NCI-H2227 treated with DMSO at 0.1 percent for 48 hours (cell line): ENCODE measurements at places on chromosomes 5 and 9.

GRCh38 chr5:170843870-170844269 lies 17.9 kb upstream of the RANBP17 start:
- DNase-seq: no peak

DNA sequence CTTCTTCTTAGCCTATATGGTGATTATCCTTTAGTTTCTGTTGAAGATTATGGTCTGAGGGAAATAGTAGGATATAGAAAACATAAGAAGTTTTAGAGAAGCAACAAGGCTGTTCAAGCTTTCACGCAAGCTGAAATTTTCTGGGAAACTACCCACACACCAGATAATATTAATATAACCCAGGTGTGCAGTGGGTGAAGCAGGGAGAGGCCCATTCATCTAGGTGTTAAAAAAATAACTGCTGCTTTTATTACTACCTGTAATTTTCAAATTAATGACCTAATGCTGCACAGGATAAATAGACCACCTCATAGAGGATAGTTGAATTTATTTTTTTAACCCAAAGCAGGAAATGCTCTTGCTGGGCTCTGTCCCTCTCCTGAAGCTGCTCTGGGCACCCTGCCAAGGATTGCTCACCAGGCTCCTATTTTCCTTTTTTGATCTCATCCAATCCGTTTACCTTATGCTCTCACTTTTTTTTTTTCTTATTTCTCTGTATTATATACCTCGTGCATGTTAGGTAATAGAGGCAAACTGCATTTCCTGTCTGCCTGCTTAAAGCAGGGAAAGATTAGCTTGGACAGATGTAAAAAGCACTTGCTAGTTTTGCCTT lies 124.3 kb upstream of the SLC12A2 start:
- DNase-seq: peak; percentile 47

GRCh38 chr9:109471475-109472393 lies 26.4 kb downstream of the PTPN3 start:
- no peak for DNase-seq

DNA sequence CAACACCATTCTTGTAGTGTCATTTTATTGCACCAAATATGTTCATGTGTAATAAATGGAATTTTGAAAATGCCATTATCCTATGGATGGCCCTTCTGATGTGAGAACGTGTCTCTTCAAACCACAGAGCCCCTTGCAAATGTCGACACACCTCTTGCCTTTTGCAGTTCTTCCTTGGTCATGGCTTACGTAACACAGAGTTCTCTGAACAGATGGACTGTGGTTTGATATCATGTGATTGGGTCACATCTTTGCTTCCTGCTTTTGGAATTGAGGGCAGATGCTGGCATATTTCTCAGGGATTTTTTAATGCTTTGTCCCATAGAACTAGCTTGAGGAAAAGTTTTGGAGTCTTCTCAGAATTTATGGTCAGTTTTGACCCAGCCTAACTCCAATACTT lies 4.6 kb downstream of the TGFBR1 start:
- DNase-seq: no peak

DNA sequence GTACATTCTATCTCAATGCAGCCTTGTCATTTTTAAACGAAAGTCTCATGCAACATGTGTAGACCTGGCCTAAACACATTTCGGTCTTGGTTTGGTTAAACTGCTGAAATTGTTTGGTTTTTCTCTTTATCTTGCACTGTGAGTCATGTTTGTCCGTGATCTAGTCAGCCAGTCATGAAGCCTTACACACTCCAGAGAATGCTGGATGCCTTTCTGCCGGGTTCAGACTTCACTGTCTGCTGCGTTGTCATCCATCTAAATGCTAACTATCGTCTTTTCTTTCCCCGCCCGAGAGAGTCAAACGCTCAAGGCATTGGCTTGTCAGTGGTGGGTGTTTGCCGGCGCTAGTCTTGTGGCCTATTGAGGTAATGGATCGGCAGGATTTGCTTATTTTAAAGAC lies 1194.6 kb upstream of the WWC1 start:
- DNase-seq: no peak

- DNase-seq: no peak
Measured at GRCh38 chr5:64680289-64680688, 10.0 kb upstream of the SHISAL2B start.

- no peak for DNase-seq
Measured at GRCh38 chr5:84181093-84181492, 203.6 kb downstream of the EDIL3 start.

DNA sequence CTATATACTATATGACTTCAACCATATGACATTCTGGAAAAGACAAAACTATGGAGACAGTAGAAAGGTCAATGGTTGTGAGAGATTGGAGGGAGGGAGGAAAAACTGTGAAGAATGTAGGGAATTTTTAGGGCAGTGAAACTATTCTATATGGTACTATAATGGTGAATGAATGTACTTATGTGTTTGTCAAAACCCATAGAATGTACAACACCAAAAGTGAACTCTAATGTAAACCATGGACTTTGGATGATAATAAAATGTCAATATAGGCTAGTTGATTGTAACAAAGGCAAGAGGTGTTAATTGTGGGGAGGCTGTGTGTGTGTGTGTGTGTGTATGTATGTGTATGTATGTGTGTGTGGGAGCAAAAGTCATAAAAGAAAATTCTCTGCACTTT lies 10.8 kb upstream of the STOM start:
- DNase-seq: no peak

DNA sequence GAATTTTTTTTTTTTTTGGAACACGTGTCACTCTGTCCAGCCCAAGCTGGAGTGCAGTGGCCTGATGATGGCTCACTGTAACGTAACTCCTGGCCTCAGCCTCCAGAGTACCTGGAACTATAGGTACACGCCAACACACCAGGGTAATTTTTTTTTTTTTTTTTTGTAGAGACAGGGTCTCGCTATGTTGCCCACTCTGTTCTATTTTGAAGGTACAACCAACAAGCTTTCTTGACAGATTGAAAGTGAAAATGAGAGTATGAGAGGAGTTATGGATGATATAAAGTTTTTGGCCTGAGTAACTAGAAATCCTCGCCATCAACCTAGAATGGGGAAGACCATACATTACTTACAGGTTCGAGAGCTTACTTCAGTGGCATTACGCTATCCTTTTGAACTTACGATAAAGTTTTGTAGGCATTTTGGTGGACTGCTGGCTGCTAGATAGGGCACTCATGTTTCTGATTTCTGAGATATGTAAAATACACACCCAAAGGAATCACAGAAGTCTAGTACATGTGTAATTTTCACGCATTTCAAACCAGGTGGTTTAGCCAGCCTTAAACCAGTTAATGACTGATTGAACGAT lies 806 bp upstream of the CDC42SE2 start:
- DNase-seq: peak; percentile 33

GRCh38 chr9:131562032-131562959 lies 17.0 kb downstream of the PRRT1B start:
- no peak for DNase-seq

DNA sequence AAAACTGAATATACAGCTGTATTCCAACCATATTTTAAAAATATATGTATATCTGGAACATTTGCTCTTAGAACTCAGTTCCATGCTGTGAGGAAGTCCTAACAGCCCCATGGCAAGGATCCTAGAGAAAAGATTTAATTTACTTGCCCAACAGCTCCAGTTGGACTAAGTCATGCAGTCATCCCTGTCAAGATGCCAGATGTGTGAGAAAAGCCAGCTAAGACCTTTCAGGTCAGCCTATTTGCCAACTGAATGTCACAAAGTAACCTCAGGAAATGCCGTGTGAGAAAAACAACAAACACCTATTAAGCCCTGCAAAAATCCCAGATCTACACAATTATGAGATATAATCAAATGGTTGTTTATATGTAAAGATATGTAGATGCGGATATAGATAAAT lies 416.3 kb downstream of the NR2F1-AS1 start:
- DNase-seq: no peak

- DNase-seq: no peak
Measured at GRCh38 chr5:120304663-120305062, 159.4 kb upstream of the PRR16 start.

DNA sequence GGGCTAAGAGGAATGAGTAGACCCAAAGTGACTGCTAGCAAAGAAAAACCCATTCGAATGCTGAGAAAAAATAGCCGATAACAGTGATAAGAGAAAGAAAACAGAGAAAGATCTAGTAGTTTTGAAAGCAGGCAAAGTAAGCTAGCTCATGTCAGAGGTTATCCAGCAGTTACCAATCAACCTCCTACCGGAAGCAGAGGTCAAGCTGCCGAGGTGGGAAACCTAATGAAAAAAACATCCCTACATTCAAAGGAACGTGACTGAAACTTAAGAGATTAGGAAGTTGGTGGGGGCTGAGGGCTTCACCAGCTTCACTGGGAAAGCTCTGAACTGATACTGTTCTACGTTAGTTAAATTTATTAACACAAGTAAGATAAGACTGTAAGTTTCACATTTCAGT lies 32.6 kb downstream of the SSBP2 start:
- DNase-seq: no peak

- DNase-seq: no peak
Measured at GRCh38 chr5:23305055-23305454, 202.4 kb upstream of the PRDM9 start.

- DNase-seq: no peak
Measured at GRCh38 chr5:72892846-72893245, 63.0 kb upstream of the FCHO2 start.

DNA sequence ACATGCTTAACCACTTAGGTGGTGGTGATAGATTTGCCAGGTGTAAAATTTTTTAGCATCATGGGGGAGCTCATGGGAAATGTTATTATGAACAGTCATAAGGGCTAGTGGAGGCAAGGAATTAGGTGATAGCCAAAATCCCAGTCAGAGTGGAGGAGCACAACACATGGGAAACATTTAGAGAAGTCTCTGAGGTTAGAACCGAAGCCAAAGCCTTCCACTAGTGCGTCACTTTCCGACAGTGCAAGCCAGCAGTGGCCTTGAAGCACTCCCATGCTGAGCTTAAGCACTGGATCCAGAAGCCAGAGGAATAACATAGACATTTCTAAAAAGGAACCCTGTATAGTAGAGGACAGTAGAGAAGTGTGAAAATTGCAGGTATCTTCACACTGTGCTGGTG lies 101.5 kb upstream of the SNX2 start:
- no peak for DNase-seq

GRCh38 chr5:52884453-52884852 lies 96.7 kb downstream of the ITGA1 start:
- no peak for DNase-seq

DNA sequence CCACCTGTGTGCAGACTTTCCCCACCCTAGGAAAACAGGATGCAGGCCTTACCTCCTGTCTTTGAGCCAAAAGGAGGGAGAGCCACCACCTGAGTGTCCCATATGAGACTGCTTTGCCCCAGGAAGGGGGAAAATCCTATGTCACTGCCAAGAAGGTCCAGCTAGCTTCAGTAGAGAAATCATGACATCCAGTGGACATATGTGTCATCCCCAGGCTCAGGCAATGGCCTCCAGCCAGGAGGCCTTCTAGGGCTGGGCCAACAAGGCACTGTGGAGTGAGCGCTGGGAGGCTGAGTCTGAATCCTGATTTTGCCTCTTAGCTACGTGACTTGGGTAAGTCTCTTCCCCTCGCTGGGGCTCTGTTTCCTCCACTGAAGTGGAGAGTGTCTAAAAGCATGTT lies 60.2 kb downstream of the SMIM23 start:
- DNase-seq: no peak

DNA sequence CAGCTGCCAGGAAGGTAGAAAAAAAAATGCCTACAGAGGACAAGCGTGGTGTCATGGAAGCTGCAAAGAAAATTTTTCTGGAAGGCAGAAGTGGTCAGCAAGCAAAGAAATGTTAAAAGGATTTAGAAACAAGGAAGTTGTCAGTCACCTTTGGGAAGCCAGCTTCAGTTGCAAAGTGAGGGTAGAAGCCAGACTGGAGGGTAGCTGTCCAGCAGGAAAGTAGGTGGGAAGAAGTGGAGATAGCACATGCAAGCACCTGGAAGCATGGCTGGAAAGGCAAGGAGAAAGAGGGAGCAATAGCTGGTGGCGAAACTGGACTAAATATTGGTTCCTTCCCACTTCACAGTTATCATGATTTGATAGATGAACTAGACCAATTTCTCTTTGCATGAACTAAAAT lies 54.3 kb downstream of the ADRB2 start:
- no peak for DNase-seq

- DNase-seq: peak; percentile 24
Measured at GRCh38 chr5:138752951-138753793, at the start of gene CTNNA1. Gene CTNNA1, plus strand, starts transcription at chr5:138753425. Its CDS starts 28,500 bp downstream, at chr5:138781925.

GRCh38 chr5:138792195-138792790 lies 39.1 kb downstream of the CTNNA1 start:
- peak; percentile 20 for DNase-seq

- DNase-seq: no peak
Measured at GRCh38 chr5:8012131-8012977, 143.4 kb downstream of the MTRR start.

DNA sequence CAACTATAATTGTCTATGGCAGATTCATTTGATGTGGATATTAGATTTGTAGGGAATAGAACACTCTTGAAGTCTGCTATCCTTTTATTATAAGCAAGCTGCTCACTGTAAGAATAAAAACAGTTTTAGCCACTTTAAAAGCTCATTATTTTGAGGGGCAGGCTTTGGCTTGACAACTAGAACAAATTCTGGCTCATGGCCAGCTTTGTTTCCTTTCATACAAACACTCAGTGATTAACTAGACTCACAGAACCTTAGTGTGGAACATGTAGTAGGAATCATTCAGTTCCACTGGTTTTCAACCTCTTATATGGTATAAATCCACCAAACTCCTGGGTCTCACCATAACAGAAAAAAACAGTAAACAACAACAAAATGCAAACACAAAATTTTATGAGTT lies 27.4 kb upstream of the CEP120 start:
- peak; percentile 35 for DNase-seq

- no peak for DNase-seq
Measured at GRCh38 chr5:151047814-151048425, 27.5 kb downstream of the GPX3 start.

DNA sequence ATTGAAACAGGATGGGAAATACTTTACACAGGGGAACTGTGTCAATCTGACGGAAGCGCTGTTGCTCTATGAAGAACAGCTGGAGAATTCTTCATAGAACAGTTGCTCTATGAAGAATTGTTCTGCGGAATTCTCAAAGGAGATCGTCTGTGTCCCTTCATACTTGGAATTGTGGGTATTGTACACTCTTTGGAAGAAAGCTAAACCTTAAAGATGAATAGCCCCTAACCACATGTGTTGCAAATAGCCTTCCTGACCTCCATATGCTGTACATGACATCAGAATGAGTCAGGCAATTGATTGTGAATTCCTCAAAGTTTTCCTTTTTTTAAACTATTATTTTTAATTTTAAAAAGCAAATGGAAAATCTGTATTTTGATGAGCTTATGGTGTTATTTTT lies 15.6 kb downstream of the NIM1K start:
- no peak for DNase-seq

DNA sequence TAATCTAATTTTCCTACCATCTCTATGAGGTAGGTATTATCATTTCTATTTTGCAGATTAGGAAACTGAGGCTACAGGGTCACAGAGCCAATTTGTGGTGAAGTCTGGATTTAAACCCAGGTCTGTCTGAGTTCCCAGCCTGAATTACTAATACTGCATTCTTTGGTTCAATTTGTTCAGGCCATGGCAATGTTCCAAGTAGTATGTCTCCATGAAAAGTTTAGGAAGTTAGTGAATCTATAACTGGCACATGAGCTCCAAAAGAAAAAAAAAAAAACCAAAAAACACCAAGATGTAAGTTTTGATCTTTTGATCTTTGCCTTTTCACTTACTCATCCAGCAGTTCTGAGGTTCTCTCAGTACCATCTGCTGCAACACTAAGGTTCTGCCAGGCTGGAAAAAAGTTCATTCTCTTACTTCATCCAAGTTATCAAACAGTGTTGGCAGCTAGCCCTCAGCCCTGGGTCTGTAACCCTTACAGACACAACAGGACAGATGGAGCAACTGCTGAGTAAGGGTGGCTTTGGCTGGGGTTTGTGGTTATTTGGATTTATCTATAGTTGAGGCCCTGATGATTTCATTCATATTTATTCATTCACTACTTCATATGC lies 4.4 kb upstream of the TMEM268 start:
- no peak for DNase-seq
